CD8-positive, alpha-beta memory T cell (primary cell): ENCODE measurements at places on chromosomes 2 and 18.

DNA sequence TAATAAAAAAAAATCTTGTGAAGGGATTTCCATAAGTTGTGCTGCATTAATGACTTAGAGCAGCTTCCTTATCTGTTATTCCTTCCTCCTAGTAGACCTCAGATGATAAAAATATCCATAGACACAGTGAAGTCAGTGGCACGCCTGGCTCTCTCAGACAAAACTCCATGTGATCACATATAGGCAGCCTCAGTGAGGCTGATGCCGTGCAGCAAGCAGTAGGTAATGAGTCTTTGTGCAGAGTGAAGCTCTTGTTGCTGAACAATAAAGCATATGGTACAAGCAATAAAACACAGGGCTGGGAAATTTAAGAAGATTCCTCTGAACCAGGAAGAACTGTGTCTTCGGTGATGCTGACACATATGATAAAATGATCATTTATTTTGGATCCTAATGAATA lies 102.7 kb downstream of the CSRNP3 start:
- H3K4me1 ChIP-seq = no peaks in the 10 kb centered on the region
- H3K4me3 ChIP-seq = no peak overlapping the region
- H3K27me3 ChIP-seq = no peaks in the 10 kb centered on the region
- H3K36me3 ChIP-seq = no peaks in the 10 kb centered on the region
- H3K27ac ChIP-seq = no peak overlapping the region

DNA sequence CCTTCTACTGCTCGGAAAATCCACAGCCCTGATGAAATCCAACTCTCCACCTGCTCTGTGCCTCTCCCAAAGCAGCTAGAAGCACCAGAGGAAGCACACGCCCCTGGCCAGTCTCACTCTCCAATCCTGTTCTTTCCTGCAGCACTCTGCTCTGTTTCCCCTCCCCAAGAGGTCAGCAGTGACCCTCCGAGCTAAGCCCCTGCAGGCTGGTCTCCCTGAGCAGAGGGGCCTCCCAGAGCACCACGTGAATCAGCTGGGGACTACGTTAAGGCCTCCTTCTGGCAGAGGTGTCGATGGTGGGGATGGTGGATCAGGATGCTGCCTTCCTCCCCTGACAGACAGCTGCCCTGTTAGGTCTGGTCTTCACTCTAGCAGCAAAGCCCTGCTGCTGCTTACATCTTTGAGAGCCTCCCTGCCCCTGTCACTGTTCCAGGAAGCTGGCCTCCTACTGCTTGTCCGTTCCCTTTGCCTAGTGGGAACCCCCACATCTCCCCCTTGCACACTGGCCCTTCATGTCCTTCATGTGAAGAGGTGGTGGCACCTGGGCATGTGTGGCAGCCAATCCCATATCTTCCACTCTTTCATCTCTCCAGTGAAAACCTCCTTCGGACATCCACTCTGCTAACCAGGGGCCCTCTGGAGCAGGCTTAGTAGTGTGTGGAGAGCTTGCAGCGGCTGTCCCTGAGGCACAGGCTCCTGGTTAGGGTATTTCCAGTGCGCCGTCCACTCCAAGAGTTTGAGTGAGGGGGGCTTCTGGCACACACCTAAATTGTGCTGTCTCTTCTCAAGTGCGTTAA lies 307.5 kb upstream of the HS6ST1 start:
- H3K36me3 ChIP-seq = no peaks in the 10 kb centered on the region
- no peak for DNase-seq
- H3K4me1 ChIP-seq = no peaks in the 10 kb centered on the region
- no peak overlapping the region for H3K4me3 ChIP-seq
- no peaks in the 10 kb centered on the region for H3K27me3 ChIP-seq
- no peak overlapping the region for H3K27ac ChIP-seq

- no peaks in the 10 kb centered on the region for H3K27me3 ChIP-seq
- no peaks in the 10 kb centered on the region for H3K36me3 ChIP-seq
- H3K27ac ChIP-seq = peak overlapping the region; percentile 73
- peak; percentile 72 for DNase-seq
- peaks cover 41% of the 10 kb centered on the region for H3K4me1 ChIP-seq
- peak overlapping the region; percentile 54 for H3K4me3 ChIP-seq
These were observed 125.7 kb downstream of the HDAC4 start for GRCh38 chr2:239275044-239275685.

GRCh38 chr18:61738488-61738887 lies 154.3 kb downstream of the RNF152 start:
- no peak for DNase-seq
- H3K4me3 ChIP-seq = no peak overlapping the region
- H3K27me3 ChIP-seq = no peaks in the 10 kb centered on the region
- H3K27ac ChIP-seq = no peak overlapping the region
- H3K4me1 ChIP-seq = no peaks in the 10 kb centered on the region
- no peaks in the 10 kb centered on the region for H3K36me3 ChIP-seq

DNA sequence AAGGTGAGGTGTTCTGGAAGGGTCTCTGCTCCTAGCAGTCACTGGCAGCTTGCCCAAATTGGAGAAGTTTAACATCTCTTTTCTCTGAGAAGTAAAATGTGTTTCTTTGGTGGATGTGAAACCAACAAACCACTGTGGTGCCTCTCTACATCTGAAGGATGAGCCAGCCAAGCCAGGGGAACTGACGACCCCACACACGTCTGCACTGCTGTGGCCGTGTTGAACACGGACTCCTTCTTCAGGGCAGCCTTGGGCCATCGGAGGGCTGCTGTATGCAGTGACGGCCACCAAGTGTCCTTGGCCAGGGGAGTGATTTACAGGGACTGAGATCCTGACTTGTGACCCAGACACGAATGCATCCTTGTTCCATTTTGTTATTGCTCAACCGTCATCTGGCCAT lies 207.8 kb downstream of the ACKR3 start:
- H3K4me3 ChIP-seq = no peak overlapping the region
- no peaks in the 10 kb centered on the region for H3K27me3 ChIP-seq
- H3K27ac ChIP-seq = no peak overlapping the region
- no peak for DNase-seq

DNA sequence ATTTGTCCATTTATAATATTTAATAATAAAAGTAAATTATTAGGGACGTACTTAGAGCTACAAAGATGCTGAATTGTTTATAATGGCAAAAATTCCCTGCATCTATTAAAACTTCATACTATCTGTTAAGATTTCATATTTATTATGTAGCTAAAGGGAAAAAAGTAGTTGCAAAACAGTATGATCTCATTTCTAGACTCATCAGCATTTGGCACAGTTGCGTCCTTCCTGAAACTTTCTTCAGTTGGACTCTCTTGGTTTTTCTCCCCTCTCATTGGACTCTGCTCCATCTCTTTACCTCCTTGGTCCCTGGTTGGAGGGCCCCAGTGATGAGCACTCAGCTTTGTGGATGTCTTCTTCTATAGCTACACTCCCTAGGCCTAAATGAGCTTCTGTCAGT lies 99.6 kb downstream of the TMEM247 start:
- H3K27ac ChIP-seq = no peak overlapping the region
- H3K4me1 ChIP-seq = no peaks in the 10 kb centered on the region
- no peak overlapping the region for H3K4me3 ChIP-seq
- H3K36me3 ChIP-seq = no peaks in the 10 kb centered on the region
- no peak for DNase-seq

GRCh38 chr2:46814160-46814961 lies 101.2 kb downstream of the MCFD2 start:
- H3K4me3 ChIP-seq = no peak overlapping the region
- peak overlapping the region; percentile 27 for H3K27ac ChIP-seq
- DNase-seq = no peak
- H3K27me3 ChIP-seq = no peaks in the 10 kb centered on the region
- no peaks in the 10 kb centered on the region for H3K36me3 ChIP-seq

DNA sequence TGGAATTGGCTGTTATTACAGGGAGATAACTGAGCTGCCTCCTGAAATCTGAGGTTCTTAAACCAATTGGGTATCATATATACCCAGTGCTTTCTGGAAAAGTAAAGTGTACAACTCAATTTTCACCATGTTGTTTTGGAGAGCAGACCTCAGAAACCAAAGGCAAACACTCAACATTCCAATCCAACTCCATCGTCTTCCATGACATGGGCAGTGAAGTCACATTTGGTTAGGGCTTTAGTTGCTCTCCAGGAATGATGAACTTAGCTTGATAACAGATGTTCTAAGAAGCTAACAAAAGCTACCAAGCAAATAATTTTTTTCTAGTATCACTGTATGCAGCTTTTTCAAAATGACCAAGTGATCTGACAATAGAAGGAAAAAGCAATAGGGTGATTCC lies 107.0 kb upstream of the SLC35G4 start:
- no peaks in the 10 kb centered on the region for H3K27me3 ChIP-seq
- no peaks in the 10 kb centered on the region for H3K4me1 ChIP-seq
- no peak for DNase-seq
- H3K4me3 ChIP-seq = no peak overlapping the region
- no peaks in the 10 kb centered on the region for H3K36me3 ChIP-seq

- no peak overlapping the region for H3K27ac ChIP-seq
- H3K36me3 ChIP-seq = no peaks in the 10 kb centered on the region
These were observed 50.4 kb downstream of the GATA6 start for GRCh38 chr18:22219568-22220355.

DNA sequence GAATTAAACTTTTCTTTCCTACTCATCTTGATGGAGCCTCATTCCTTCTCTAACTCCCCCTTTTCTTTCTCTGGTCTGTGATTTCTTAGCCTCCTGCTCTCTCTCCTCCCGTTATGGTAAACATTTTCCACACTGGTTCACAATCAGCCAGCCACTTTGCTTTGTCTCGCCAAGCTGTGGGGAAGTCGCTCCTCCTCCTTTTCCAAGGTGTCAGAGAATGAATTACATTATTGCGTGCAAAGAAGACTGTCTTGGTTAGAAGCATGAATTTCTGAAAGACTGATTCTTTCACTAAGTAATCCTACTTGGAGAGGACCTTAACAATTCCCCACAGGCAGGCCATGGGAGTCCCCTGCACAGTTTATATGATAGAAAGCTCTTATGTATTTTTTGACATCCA lies 46.1 kb downstream of the RASGRP3 start:
- H3K36me3 ChIP-seq = no peaks in the 10 kb centered on the region
- no peaks in the 10 kb centered on the region for H3K27me3 ChIP-seq
- H3K4me3 ChIP-seq = no peak overlapping the region
- H3K27ac ChIP-seq = no peak overlapping the region
- DNase-seq = no peak
- no peaks in the 10 kb centered on the region for H3K4me1 ChIP-seq

GRCh38 chr18:76450452-76451395 lies 44.3 kb downstream of the ZNF516 start:
- H3K27ac ChIP-seq = no peak overlapping the region
- H3K36me3 ChIP-seq = no peaks in the 10 kb centered on the region
- H3K27me3 ChIP-seq = no peaks in the 10 kb centered on the region
- DNase-seq = no peak

GRCh38 chr18:3624935-3625741 lies 175.2 kb downstream of the TGIF1 start:
- H3K27me3 ChIP-seq = no peaks in the 10 kb centered on the region
- no peak overlapping the region for H3K4me3 ChIP-seq
- H3K27ac ChIP-seq = peak overlapping the region; percentile 91
- DNase-seq = peak; percentile 10

- H3K4me1 ChIP-seq = no peaks in the 10 kb centered on the region
- no peak for DNase-seq
- H3K27me3 ChIP-seq = no peaks in the 10 kb centered on the region
- no peak overlapping the region for H3K27ac ChIP-seq
- H3K4me3 ChIP-seq = no peak overlapping the region
These were observed 122.6 kb downstream of the CTIF start for GRCh38 chr18:48661421-48661820.

GRCh38 chr2:223053484-223054192 lies 1.6 kb downstream of the KCNE4 start:
- H3K4me1 ChIP-seq = no peaks in the 10 kb centered on the region
- no peaks in the 10 kb centered on the region for H3K27me3 ChIP-seq
- no peaks in the 10 kb centered on the region for H3K36me3 ChIP-seq
- DNase-seq = no peak
- no peak overlapping the region for H3K4me3 ChIP-seq

DNA sequence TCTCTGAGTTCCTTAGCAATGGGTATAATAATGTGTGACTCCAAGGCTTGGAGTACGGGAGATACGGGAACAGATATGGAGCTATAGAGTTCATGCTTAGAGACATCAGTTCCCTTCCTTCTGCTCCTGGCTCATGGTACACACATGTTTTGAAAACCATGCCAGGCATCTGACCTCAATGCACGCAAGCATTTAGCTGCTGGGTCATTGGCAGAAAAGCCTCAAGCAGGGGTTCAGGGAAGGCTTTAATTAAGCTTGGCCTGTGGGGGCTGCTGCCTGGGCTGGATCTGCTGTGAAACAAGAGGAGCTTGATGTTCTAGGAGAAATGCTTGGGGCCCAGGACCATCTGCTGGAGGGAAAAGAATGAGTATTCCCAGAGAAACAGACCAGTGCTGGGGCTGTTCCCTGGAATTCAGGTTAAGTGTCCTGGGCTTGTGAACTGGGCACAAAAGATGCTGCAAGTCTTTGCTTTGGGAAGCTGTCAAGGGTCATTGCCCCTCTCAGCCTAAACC lies 3.2 kb downstream of the ALLC start:
- H3K4me1 ChIP-seq = no peaks in the 10 kb centered on the region
- H3K36me3 ChIP-seq = no peaks in the 10 kb centered on the region
- no peak for DNase-seq
- H3K27me3 ChIP-seq = no peaks in the 10 kb centered on the region

GRCh38 chr2:162328424-162329157 lies 10.1 kb upstream of the IFIH1 start:
- H3K27ac ChIP-seq = no peak overlapping the region
- H3K36me3 ChIP-seq = no peaks in the 10 kb centered on the region
- H3K27me3 ChIP-seq = no peaks in the 10 kb centered on the region
- H3K4me1 ChIP-seq = no peaks in the 10 kb centered on the region
- DNase-seq = no peak

DNA sequence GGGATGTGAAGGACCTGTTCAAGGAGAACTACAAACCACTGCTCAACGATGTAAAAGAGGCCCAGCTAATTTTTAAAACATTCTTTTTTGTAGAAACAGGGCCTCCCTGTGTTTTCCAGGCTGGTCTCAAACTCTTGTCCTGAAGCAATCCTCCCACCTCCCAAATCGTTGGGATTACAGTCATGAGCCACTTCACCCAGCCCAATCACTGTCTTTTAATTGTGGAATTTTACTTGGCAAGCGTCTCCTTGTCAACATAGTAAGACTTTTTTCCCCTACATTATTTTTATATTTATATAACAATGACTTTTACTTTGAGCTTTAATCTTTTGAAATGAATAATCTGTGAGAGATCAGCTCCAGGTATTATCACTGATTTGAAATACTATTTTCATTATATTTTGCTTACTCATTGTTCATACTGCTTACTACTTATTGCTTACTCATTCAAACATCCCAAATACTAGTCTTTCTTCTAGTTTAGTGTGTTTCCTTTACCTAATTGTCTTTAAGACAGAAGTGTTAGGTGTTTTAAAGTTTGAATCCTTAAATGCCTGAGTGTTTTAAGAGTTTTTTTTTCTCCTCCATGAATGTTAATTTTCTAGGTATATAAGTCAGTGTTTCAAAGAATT lies 48.9 kb downstream of the PTPN4 start:
- H3K27me3 ChIP-seq = no peaks in the 10 kb centered on the region
- H3K27ac ChIP-seq = no peak overlapping the region
- no peak overlapping the region for H3K4me3 ChIP-seq
- DNase-seq = no peak
- H3K4me1 ChIP-seq = peaks cover 3% of the 10 kb centered on the region
